A549 treated with Hydrocortisone at 1 μM for 4 hours (cell line): ENCODE measurements at places on chromosomes 11 and 22. TPM values are rescaled to one million over a fixed set of nuclear protein-coding genes. Genes with fewer than 3 reads are reported as not detected.

TENM4 gene
- 0.03 to 0.15 TPM (median 0.06 TPM) in 5 replicates for total RNA-seq

H19 gene
- 10.4 to 22.9 TPM (median 16.0 TPM) in 5 replicates for total RNA-seq

OR52H1 gene
- total RNA-seq: not detected in 5 replicates

SLC5A12 gene
- not detected in 5 replicates for total RNA-seq

SAA4 gene
- not detected in 5 replicates for total RNA-seq
